ENCODE measurements at places on chromosomes 5 and 9. TPM values are rescaled to one million over a fixed set of nuclear protein-coding genes. Genes with fewer than 3 reads are reported as not detected.
A peak's percentile ranks its signal among the peaks of the same experiment; 100 is the strongest.

- DNase-seq, result peak; percentile 39
Measured at GRCh38 chr9:98129451-98129881, 10.4 kb upstream of the TRIM14 start.

DNA sequence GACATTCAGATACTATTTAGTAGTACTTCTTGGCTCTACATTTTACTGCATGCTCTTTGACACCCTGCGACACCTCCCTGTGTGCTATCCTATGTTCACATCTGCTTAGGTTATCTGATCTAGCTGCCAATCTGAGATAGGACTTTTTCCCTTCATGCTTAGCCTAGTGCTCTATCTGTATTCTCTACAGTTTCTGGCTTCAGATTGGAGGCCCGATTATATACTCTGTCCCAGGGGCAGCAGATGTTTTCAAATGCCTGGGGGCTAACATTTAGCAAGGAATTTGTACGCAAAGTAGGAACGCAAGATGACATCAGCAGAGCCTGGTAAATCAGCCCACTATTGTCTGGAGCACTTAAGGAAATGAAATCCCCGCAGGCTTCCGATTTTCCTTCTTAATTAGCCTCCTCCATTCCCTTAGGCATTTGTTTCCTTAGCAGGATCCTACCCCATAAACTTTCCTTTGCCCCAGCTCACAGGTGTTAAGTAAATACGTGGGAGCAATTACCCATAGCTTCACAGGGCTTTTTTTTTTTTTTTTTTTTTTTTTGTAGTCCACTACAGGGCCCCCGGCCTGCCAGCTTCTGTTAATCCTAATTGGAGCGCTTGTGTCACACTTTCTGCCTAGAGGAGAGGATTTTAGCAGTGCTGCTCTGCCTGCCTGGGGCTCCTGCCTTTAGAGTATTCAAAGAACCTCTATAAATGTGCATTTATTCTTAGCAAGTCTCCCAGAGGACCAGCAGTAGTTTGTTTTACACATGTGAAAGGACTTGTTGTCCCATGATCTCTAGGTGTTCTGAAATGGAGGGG is 61.1 kb upstream of the LPAR1 start:
- DNase-seq, result no peak

DNA sequence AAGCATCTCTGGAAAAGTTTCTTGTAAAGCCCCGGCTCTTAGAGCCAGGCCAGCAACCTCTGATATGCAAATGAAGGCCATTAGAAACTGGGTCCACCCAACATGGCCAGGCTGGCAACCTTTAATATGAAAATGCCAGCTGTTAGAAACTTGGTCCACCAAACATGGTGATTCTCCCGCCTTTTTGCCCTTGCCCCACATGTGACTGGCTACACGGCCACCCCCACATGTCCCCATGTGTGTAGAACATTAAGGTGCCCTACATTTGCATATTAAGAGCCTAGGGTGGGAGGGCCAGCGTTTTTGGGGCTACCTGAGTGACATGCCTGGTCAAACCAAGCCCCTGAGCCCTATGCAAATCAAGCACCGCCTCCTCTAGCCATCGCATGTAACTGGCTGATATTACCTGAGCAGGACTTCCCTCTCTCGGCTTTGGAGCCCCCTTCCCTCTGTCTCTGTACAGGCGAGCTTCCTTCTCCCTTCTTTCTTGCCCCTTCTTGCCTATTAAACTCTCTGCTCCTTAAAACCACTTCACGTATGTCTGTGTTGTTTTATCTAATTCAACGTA is 39.0 kb downstream of the S100Z start:
- no peak for DNase-seq

The C9orf50 gene
- total RNA-seq, result 0.39 TPM

DNA sequence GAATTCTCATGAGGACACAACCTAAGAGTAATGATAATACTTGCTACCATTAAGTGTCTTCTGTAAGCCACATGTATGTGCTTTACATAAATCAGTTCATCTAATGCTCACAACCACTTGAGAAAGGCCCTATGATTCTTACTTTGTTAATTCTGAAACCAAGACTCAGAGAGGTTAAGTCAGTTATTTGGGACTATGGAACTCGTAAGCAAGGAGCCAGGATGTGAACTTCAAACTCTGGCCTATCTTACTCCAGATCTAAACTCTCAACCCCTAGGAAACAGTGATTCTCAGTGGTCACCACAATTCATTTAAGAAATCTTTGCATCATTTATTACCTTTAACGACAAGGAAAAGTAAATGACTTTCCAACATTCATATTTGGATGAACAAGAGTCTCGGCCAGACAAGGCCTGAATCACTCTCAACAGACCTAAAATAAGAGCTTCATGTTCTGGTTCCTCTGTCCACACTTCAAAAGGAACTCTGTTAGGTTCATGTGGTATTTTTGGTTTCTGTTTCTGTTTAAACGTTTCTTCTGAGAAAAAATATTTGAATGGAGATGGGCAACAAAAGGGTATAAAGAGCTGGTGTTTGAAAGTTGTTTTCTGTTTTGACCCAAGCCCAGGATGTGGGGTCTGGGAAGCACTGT is 104.8 kb downstream of the LPAR1 start:
- no peak for DNase-seq
